ENCODE measurements at places on chromosomes 16 and 17. TPM values are rescaled to one million over a fixed set of nuclear protein-coding genes. Genes with fewer than 3 reads are reported as not detected.

DNA sequence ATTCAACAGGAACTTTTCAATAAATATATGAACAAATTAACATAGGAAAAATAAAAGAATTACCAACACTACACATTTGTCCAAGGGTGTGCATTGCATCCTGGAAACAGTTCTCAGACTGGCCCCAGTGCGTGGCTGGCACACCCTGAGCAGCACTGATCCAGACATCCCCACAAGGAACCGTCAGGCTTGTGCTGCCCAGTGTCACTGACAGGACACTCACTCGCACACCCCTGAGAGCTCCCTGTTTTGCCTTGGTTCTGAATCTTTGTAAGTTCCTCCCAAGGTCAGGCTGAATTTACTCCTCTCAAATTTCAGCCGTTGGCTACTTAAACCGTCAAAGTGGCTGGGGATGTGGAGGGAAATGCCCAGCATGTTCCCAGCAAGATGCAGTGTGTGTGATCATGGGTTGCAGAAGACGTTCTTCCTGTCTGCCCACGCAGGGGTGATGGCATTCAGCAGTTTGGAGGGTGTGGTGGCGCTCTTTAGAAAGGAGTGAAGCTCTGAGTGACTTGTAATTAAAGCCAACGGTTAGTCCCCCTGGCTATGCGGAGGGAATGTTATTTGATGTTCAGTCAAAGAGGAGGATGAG is 1.7 kb downstream of the MT2A start:
- no peak overlapping the region for H3K27ac ChIP-seq
- no peak for DNase-seq
- H3K4me1 ChIP-seq: peaks cover 7% of the 10 kb centered on the region
- H3K27me3 ChIP-seq: peaks cover 64% of the 10 kb centered on the region

GRCh38 chr16:86883583-86884389 is 305.4 kb downstream of the FOXL1 start:
- no peaks in the 10 kb centered on the region for H3K36me3 ChIP-seq
- no peak overlapping the region for H3K27ac ChIP-seq
- no peak for DNase-seq

DNA sequence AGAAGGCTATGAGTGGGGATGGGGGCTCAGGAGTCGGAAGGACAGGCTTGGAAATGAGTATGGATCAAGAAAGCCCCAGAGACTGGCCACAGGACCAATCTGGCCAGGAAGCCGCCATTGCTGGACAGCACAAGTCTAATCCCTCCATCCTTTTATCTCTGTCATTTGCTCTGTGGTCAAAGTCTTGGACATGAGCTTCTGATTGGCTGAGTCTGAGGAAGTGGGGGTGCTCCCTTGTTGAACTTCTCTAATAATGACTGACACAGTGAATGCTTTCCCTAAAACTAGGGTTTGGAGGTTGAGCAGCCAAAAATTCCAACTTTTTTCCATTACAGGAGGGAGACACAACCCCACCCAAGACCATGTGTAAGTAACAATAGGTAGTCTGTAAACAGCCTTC is 97.4 kb downstream of the MARF1 start:
- H3K27ac ChIP-seq: no peak overlapping the region
- DNase-seq: no peak
- H3K36me3 ChIP-seq: no peaks in the 10 kb centered on the region
- H3K27me3 ChIP-seq: no peaks in the 10 kb centered on the region

DNA sequence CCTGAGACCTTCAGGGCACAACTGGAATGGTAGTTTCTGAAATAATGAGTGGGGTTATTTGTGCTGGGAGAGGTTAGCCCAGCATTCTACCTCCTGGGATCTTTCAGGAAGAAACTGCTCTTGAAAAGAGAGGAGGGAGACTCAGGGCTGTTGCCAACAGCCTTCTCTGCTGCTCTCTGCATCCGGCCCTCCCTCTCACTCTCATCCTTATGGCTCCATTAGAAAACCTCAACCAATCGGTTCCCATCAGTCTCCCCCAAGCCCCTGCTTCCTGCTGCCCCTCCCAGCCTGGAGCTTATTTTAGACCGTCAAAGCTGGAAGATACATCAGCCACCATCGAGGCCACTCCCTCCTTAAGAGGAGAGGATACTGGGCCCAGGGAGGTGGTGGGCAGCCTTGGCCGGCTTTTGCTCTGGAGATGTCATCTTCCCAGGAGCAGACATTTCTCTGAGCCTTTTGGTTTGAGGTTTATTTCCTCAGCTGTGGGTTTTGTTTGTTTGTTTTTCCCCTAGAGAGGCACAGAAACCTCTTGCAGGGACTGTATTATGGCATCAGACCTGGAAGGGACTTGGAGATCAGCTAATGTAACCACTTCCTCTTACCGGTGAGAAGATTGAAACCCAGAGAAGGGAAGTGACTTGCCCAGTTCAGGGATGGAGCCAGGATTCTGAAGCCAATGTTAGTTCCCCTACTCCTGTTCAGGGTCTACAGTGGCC is 2.7 kb downstream of the MPRIP start:
- peaks cover 3% of the 10 kb centered on the region for H3K4me1 ChIP-seq
- DNase-seq: no peak
- no peak overlapping the region for H3K4me3 ChIP-seq
- H3K27ac ChIP-seq: no peak overlapping the region
- no peaks in the 10 kb centered on the region for H3K36me3 ChIP-seq

- H3K27ac ChIP-seq: no peak overlapping the region
- DNase-seq: no peak
- H3K4me1 ChIP-seq: peaks cover 1% of the 10 kb centered on the region
- no peaks in the 10 kb centered on the region for H3K36me3 ChIP-seq
- H3K27me3 ChIP-seq: no peaks in the 10 kb centered on the region
Measured at GRCh38 chr17:73336408-73337329, 24.9 kb upstream of the CDC42EP4 start.

GRCh38 chr17:30095507-30096244 is 20.9 kb upstream of the NSRP1 start:
- no peaks in the 10 kb centered on the region for H3K36me3 ChIP-seq
- H3K4me1 ChIP-seq: no peaks in the 10 kb centered on the region
- H3K4me3 ChIP-seq: no peak overlapping the region
- H3K27me3 ChIP-seq: no peaks in the 10 kb centered on the region
- H3K27ac ChIP-seq: no peak overlapping the region

- H3K27ac ChIP-seq: no peak overlapping the region
- no peak overlapping the region for H3K4me3 ChIP-seq
- DNase-seq: peak; percentile 93
- H3K27me3 ChIP-seq: no peaks in the 10 kb centered on the region
- H3K36me3 ChIP-seq: no peaks in the 10 kb centered on the region
- H3K4me1 ChIP-seq: no peaks in the 10 kb centered on the region
Measured at GRCh38 chr16:22898874-22899348, 84.9 kb downstream of the HS3ST2 start.

- no peak overlapping the region for H3K27ac ChIP-seq
- no peak for DNase-seq
Measured at GRCh38 chr17:13113821-13114525, 96.1 kb upstream of the ELAC2 start.

- no peak overlapping the region for H3K27ac ChIP-seq
- H3K4me3 ChIP-seq: no peak overlapping the region
- no peaks in the 10 kb centered on the region for H3K4me1 ChIP-seq
- no peaks in the 10 kb centered on the region for H3K27me3 ChIP-seq
Measured at GRCh38 chr16:78967948-78968347, 632.6 kb downstream of the MAF start.

DNA sequence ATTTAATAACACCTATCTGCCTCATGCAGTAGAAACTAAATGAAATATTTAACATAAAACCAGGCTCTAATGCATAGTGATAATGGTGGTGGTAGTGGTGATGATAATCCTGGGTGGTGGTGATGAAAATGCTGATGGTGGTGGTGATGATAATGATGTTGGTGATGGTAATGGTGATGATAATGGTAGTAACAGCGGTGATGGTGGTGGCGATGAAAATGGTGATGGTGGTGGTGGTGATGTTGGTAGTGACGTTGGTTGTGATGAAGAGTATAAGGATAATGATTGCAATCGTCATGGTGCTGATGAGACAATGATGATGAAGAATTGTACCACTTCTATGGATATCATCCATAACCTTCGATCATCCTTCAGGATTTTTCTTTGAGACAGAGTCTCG is 173.7 kb upstream of the CDH11 start:
- no peak overlapping the region for H3K4me3 ChIP-seq
- no peaks in the 10 kb centered on the region for H3K36me3 ChIP-seq
- H3K4me1 ChIP-seq: peaks cover 3% of the 10 kb centered on the region

DNA sequence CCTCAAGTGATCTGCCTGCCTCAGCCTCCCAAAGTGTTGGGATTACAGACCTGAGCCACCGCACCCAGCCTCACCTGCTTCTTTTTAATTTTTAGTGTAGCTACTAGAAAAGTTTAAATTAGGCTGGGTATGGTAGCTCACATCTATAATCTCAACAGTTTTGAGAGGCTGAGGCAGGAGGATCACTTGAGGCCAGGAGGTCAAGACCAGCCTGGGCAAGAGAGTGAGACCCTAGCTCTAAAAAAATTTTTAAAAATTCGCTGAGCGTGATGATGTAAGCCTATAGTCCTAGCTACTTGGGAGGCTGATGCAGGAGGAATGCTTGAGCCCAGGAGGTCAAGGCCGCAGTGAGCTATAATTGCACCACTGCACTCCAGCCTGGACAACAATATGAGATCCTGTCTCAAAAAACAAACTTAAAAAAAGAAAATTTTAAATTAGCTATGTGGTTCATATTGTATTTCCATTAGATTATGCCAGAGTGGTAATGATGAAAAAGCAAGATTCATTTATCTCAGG is 34.9 kb downstream of the TXNDC11 start:
- H3K4me1 ChIP-seq: no peaks in the 10 kb centered on the region
- no peak for DNase-seq
- H3K27me3 ChIP-seq: no peaks in the 10 kb centered on the region
- H3K27ac ChIP-seq: no peak overlapping the region
- no peak overlapping the region for H3K4me3 ChIP-seq
- H3K36me3 ChIP-seq: no peaks in the 10 kb centered on the region

- H3K4me3 ChIP-seq: peak within 1 kb of the TSS; percentile 84
- H3K36me3 ChIP-seq: no peaks in the 10 kb centered on the region
- no peak for DNase-seq
- H3K4me1 ChIP-seq: peaks cover 2% of the 10 kb centered on the region
- H3K27ac ChIP-seq: peak within 1 kb of the TSS; percentile 56
- no peaks in the 10 kb centered on the region for H3K27me3 ChIP-seq
Measured at GRCh38 chr17:45316434-45317110, at the start of gene MAP3K14. Gene MAP3K14, minus strand, starts transcription at chr17:45317020. Its CDS starts 26,275 bp downstream, at chr17:45290745.

DNA sequence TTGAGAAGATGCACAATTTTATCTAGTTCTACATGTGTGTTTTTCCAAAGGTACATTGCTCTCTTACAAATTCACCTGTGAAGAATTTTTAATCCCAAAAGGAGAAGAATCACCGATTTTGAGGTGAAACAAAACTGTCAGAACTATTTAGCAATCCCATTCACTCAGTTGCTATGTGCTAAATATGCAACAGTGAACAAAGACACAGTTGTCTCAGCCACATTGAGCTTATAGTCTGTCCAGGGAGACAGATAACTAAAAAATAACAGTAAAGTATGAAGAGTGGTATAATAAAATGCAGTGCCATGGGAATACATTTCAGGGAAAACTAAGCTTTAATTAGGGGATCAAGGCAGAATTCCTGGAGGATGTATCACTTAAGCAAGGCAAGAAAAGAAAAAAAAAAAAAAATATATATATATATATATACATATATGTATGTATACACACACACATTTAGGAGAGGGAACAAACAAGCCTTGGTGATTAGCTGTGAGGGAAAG is 110.4 kb downstream of the SPAG9 start:
- DNase-seq: no peak
- no peak overlapping the region for H3K4me3 ChIP-seq
- H3K27ac ChIP-seq: no peak overlapping the region
- H3K36me3 ChIP-seq: peaks cover 5% of the 10 kb centered on the region
- no peaks in the 10 kb centered on the region for H3K4me1 ChIP-seq
- no peaks in the 10 kb centered on the region for H3K27me3 ChIP-seq

DNA sequence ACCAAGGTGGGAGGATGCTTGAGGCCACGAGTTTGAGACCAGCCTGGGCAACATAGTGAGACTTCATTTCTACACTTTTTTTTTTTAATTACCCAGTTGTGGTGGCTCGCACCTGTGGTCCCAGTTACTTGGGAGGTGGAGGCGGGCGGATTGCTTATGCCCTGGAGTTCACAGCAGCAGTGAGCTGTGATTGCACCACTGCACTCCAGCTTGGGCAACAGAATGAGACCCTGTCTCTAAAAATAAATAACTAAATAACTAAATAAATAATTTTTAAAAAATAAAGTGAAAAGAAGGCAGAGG is 9.3 kb downstream of the DNAI2 start:
- H3K27ac ChIP-seq: no peak overlapping the region
- H3K27me3 ChIP-seq: no peaks in the 10 kb centered on the region
- H3K4me1 ChIP-seq: peaks cover 5% of the 10 kb centered on the region
- no peaks in the 10 kb centered on the region for H3K36me3 ChIP-seq

DNA sequence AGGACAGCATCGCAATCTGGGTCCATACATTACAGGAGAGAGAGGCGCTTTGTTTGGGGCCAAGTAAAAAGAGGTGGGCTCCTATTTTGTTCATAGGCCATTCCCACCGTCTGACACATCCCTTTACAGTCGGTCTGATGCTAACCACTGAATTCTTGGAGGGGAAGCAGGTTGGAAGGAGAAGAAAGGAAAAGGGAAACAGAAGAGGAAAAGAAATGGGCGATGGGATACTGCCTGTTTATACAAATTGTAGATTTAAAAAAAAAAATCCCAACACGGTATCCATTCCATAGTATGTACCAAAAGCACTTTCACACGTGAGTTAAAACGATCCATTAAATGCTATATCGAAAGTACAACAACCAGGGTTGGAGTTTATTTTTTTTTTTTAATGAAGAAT is 4.0 kb upstream of the ZFHX3 start:
- DNase-seq: no peak
- H3K4me1 ChIP-seq: peaks cover 21% of the 10 kb centered on the region
- H3K4me3 ChIP-seq: no peak overlapping the region
- no peaks in the 10 kb centered on the region for H3K36me3 ChIP-seq
- no peak overlapping the region for H3K27ac ChIP-seq

DNA sequence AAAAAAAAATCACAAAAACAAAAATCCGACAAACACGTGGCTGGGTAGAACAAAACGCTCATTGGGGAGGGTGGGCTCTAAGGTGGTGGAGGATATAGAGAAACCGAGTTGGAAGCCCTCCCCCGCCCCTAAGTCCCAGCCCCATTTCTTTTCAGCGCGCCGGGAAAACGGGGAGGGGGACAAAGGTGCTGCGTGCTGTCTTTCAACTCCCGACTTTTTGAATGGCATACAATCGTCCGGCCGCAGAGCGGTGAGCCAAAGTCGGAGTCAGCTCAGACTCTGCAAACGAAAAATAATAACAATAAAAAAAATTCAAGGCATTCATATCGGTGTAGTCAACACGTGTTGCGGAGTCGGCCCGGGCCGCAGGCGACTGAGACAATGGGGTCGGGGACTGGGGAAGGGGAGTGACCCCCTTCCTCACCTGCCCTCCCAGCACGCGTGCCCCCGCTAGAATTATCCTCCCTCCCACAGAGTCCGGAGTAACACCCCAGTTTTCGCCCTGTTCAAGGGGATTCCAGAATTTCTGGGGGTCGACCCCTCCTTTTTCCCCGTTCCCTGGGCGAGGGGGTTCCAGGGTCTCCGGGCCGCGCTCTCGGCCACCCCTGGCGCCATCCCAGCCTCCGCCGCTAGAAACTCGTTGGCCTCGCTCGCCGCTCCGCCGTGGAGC is 1.7 kb upstream of the IGF2BP1 start:
- H3K27me3 ChIP-seq: no peaks in the 10 kb centered on the region
- DNase-seq: no peak
- no peaks in the 10 kb centered on the region for H3K4me1 ChIP-seq
- H3K36me3 ChIP-seq: peaks cover 21% of the 10 kb centered on the region
- peak overlapping the region; percentile 97 for H3K4me3 ChIP-seq

SDK2 gene
- 3.9 TPM for total RNA-seq

RNF157 gene
- 14.9 TPM for total RNA-seq

SCIMP gene
- total RNA-seq: not detected

FZD2 gene
- total RNA-seq: 17.6 TPM

MEFV gene
- total RNA-seq: not detected

SCNN1G gene
- total RNA-seq: 0.99 TPM

HP gene
- not detected for total RNA-seq
